ENCODE measurements at places on chromosomes 3 and 15.
A peak's percentile ranks its signal among the peaks of the same experiment; 100 is the strongest.

DNA sequence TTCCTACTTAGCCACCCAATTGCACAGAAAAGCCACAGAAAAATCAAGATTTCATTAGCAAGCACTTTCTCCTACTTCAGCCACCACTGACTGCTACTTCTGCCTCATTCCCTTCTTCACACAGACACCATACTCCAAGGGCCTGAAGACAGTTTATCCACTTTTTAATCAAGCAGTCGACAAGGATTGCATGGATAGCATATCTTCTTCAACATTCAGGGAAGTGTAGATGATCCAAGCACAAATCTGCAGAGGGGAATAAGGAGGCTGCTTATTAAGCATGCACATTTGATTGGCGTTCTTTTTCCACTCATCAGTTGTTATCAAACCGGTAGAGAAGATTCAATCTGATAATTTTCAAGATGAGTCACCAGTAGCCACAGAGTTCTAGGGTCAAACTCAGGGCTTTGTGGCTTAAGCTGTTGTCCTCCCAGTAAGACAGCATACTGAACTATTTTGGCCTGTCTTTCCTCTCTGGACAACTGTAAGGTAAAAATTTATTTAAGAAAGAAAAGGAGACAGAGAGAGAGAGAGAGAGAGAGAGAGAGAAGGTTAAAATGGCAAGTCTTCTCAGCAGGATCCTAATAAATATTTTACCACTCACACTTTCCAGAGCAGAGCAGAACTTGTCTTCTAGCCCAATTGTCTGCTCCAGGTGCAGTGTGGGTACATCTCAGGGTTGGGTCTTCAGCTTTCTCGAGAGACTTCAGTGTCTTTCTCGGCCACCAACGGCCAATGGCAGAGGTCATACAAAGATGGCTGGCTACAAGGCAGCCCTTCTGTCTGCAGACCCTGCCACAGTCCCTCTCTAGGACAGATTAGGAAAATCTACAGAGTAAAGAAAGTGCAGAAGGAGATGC lies 80.6 kb upstream of the BHLHE40 start:
- peak; percentile 85 for DNase-seq

DNA sequence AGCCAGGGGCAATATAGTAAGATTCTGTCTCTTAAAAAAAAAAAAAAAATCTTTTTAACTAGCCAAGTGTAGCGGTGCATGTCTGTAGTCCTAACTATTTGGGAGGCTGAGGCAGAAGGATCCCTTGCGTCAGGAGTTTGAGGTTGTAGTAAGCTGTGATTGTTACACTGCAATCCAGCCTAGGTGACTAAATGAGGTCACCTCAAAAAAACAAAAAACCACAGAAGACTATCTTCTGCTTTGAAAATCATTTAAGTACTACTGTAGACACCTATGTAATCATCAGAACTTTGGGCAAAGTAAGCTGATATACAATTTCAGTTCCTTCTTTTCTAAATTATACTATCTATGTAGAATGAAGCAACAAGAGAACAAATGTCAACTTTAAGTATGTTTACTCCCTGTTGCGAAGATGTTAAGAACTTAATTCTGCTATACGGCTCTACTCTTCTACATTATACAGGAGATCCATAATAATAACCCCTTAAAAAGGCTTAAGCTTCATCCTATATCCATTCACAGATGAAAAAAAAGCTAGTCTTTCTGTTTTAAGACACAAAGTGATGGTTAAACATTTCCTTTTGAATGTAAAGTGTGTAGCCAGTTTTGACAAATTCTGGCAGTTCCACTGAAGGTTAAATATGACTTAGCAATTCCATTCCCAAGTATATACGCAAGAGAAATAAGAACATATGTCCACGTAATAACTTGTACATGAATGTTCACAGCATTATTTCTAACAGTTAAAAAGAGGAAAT lies 15.2 kb downstream of the DAZL start:
- no peak for DNase-seq

- no peak for DNase-seq
Observed at GRCh38 chr3:161275919-161276318, 54.8 kb downstream of the NMD3 start.

DNA sequence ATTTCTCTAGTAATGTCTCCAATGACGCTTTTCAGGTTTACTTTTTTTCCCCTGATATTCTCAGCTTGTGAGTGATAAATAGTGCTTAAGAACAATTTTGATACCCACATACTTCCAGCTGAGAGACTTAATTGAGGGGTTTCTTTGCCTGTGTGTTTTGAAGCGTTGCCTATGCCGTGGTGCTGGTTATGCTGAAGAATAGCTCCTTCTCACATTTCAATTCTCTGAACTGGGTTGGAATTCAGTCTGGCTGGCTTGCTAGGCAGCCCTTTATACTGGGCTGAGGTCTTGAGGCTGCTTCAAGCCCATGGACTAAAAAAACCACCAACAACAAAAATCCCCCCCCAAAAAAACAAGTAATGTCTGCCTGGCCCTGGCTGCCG lies 87.4 kb downstream of the CHST2 start:
- DNase-seq: no peak

DNA sequence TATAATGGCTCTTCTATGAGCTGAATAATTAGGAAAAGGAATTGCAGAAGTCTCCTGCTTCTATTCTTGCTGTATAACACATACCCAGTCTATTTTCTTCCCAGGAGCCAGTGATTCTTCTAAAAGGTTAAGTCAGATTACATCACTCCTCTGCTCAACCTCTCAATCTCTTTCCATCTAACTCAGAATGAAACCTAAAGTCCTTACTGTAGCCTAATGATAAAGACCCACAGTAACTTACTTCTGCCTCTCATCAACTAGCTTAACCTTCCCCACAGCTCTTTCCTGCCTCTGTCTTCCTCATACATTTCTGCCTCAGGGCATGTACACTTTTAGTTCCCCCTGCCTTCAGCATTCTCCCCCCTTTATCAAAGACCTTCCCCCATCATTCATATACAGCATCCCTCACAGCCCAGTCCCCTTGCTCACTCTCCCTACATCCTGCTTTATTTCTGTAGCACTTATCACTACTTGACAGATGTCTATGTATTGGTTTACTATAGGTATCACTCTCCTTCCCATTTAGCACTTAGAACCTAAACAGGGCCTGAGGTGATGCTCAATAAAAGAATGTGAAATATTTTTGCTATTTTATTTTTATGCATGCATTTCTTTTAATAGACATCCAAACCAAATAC lies 28.5 kb upstream of the CMTM6 start:
- DNase-seq: peak; percentile 17
